ENCODE measurements at places on chromosomes 3 and 15.

DNA sequence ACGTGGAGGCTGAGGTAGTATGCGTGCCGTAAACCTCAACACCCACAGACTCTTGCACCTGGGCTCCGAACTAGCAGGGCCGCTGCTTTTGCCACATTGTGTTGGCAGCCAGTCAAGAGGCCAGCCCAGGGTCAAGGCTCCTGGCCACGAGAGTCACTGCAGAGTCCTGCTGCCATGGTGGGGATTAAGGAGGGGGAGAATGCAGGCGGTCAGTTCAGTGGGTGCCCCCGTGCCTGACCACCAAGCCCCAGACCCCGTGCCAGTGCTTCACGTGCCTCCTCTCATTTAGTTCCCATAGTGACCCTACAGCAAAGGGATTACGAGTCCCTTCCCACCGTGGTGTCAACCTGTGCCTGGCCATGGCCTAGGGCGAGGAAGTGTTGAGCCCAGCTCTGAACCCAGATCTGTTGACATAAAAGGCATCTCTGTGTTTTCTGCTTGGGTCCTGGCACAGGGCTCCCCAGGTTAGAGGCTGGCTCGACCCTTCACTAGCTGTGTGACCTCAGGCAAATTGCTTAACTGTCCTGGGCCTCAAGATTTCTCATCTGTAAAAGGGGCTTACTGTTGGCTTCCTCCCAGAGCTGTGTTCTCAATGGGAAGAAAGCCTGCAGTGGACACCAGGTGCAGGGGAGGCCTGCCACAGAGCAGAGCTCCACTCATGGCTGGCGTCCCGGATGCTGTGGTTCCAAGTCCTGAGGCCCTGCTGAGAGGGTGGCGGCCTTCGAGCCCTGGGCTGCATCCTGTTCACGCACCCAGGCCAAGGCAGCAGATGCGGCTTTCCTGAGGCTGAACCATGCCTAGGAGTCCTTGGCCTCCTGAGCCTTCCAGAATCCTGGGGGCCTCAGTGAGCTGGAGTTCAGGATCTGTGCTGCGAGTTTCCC is 32.8 kb downstream of the FBLN2 start:
- no peak for DNase-seq

GRCh38 chr3:165728924-165729323 is 108.3 kb downstream of the BCHE start:
- DNase-seq: no peak

GRCh38 chr15:68409736-68410370 is 22.1 kb downstream of the ITGA11 start:
- DNase-seq: no peak

- no peak for DNase-seq
Measured at GRCh38 chr3:183434992-183435391, 6.6 kb upstream of the MCF2L2 start.

GRCh38 chr3:69368129-69368741 is 17.7 kb downstream of the FRMD4B start:
- DNase-seq: no peak

DNA sequence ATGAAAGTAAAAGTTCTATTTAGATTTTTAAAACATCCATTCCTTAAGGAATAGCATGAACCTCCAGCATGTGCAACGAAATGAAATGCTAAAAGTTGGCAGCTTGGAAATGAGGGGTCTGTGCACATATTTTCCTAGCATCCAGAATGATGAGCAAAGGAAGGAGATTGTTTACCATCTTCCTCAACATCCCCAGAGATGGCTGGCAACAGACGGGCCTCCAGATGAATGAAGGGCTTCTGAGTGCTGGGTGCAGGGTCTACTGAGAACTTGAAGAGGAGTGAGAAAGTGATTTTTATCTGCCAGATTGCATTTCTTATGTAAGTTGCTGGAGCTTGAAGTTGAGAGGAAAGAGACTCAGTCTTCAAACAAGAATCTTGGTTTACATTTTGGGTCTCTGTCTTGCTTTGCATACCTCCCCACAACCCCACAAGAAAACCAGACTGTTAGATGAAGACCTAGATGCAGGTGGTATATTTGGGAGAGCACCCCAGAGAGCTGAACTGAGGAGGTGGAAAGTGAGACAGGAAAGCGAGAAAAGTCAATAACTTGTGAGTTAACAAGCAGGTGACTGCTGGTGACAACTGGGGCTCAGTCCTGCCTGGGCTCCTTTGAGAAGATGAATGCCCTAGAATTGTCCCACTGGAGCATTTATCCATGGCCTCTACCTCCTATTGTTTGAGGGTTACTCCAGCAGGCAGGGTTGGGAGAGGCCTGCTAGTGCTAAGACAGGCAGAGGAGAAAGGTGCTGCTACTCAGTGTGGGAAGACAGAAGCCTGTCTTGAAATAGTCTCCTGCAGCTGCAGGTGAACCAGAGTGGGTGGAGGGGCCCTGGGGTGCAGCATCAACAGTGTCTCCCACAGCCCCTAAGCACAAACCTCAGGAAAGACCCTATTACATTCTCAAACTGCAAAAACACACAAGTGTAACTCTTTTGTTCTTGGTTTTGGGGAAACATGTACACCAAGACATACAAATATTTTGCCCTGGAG is 10.5 kb upstream of the CCK start:
- no peak for DNase-seq

- peak; percentile 13 for DNase-seq
Measured at GRCh38 chr3:119580067-119580760, 922 bp downstream of the ADPRH start.

GRCh38 chr3:112273536-112273935 is 20.5 kb downstream of the SLC9C1 start:
- DNase-seq: no peak

DNA sequence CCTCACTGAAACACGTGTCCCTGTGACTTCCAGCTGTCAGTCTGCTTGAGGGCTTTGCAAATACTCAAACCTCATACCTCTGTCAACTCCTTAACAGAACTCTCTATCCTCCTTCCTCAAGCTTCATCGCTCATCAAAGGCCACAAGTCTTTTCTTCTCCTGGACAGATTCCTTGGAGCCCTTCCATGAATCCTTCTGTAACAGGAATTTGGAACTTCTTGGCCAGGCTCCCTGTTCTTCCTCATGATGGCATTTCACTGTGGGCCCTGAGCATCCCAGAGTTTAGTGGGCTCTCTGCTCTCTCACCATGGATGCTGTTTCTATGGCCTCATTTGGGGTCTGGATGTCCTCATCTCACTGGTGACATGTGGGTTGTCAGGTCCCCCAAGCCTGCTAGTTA is 105.0 kb upstream of the TLE3 start:
- no peak for DNase-seq

DNA sequence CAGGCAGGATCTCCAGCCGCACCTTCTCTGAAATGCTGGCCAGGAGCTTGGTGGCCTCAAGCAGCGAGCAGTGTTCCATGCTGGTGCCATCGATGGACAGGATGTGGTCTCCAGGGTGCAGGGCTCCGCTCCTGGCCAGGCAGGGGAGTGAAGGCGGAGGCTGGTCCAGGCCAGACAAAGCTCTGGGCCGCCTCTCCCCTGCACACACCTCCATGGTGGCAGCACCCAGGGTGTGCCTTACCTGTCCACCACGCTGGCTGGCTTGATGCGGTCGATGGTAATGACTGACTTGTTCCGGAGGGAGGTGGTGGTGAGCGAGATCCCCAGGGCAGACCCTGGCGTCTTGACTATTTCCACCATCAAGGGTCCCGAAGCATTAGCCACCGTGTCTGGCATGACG is 20.0 kb downstream of the GRIP2 start:
- no peak for DNase-seq

DNA sequence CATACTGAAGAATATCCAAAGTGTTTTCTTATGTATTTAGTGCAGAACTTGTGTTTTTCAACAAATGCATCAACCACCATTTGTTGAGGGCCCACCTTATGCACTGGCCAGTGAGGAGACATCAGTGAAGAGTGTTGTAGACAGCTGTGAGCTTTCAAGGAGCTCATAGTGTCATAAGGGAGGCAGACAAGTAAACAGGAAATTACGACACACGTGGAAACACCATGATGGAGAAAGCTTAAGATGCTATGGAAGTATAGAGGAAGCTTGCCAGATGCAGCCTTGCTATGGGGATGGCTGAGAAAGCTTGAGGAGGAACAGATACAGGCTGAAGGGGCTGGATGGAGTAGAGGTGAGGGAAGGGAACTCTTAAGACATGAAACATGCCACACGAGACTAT is 50.8 kb upstream of the PSMD6 start:
- peak; percentile 79 for DNase-seq

DNA sequence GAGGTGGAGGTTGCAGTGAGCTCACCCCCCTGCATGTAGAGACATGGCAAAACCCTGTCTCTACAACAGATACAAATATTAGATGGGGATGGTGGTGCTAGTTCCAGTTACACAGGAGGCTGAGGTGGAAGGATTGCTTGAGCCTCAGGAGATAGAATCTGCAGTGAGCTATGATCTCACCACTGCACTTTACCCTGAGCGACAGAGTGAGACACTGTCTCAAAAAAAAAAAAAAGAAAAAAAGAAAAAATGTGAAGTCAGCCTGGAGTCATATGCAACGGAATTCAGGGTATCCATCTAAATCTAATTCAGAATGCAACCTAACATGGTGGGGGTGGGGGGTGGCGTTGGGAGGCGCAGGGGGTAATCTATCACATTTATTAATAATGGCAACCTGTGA is 37.1 kb upstream of the NR2F2 start:
- DNase-seq: no peak

GRCh38 chr3:162019817-162020216 is 523.2 kb downstream of the OTOL1 start:
- peak; percentile 7 for DNase-seq

DNA sequence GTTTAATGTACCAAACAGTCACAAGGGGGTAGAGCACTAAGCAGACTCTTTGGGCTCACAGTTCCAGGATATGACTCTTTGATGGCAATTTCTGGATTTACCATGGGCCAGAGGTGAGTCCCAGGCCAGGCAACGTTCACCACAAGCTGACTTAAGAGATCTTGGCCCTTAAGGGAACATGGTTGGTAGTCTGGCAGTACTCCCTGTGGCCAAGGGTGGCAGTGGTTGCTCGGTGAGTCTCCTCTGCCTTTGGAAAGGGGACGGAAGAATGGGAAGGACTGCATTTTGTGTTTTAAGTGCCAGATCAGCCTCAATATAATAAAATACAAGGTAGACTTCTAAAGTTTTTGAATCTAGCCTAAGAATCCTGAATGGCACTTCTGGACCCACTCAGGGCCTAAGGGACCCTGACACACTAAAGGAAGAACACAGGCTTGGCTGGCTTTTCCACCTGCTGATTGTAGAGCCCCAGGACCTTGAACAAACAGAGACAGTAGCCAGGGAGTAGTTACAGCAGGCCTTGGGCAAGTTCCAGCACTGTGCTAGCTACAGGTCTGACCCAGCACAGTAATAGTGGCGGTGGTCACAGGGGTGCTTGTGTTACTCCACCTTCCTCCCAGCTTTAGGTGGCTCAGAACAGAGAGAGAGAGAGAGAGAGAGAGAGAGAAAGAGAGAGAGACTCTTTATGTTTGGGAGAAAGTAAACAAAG is 730.7 kb upstream of the ALCAM start:
- DNase-seq: no peak

- no peak for DNase-seq
Measured at GRCh38 chr15:34456658-34457057, 19.1 kb upstream of the GOLGA8A start.

DNA sequence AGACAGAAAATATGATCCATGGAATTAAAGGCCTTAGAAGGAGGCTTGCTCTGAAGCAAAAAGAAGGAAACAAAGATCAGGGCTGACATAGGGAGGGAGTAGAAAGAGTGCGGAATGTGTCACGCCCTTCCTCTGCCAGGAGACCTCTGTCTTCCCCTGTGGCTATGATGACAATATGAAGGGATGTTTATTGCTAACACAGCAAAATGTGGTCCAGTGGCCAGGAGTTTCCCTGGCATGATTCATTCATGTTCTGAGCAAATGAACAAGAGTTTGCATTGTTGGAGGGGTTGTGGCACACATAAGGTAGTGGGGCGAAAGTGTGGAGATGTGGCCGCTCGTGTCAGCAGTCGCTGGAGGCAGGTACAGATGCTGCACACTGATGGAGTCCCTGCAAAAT is 169.4 kb downstream of the SHQ1 start:
- no peak for DNase-seq

GRCh38 chr3:80526153-80526552 is 758.4 kb upstream of the ROBO1 start:
- no peak for DNase-seq

GRCh38 chr3:138253609-138254008 is 66.5 kb downstream of the ARMC8 start:
- no peak for DNase-seq

DNA sequence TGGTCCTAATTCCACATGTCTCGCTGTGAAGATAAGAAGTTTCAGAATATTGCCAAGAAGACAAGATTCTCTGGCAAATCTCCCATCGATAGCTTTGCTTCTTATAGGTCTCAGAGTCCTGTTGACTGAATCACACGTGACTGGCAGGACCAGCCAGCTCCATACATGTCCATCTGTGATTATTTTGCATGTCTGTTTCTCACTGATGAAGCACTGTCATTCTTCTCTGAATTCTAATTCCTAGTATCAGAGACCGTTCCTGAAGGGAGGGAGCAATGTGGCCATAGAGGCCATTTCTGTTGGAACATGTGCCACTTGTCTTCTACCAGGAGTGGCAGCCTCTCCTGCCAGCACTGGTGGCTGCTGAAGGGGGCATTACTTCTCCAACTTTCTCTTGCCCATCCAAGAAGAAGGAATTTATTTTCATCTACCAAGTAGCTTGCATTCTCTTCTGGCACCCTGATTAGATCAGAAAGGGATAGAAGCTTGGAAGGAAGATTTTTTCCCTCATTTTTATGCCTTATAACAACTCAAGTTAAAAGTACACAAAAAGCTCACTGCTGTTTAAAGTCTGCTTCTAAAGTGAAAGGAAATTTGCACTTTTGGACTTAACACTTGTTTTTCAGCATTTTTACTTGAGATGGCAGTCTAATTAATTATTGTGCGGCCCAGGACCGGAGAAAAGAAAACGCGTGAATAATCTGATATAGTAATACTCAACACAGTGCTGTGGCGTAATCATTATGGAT is 115.8 kb downstream of the IQCH start:
- no peak for DNase-seq

- peak; percentile 90 for DNase-seq
Measured at GRCh38 chr3:52090131-52090932, 34.0 kb upstream of the DUSP7 start.

DNA sequence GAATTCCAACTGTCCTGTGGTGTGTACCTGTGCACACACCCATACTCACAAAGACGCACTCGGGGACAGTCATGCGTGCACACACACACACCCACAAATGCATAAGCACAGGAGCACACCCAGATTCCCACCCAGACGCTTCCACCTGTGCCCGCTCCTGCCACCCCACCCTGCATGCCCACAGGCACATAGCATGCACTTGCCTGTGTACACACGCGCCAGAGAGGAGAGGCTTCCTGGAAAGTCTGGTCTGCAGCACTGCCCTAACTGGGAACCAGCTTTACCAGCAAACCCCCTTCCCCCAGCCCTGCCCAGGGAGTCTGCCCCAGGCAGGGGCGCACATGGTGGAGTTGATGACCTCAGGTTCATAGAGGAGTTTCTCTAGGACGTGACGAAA is 246.2 kb downstream of the UACA start:
- no peak for DNase-seq

- no peak for DNase-seq
Measured at GRCh38 chr3:100653604-100654294, 44.3 kb downstream of the ADGRG7 start.
